Natural killer cell treated with Interleukin-12 subunit alpha and Interleukin-12 subunit beta and Interleukin-15 and Interleukin-18, amount 100 ng/mL, for 72 hours (primary cell): ENCODE measurements at places on chromosomes 1 and 21.

GRCh38 chr1:18157968-18158367 lies 50.4 kb downstream of the IGSF21 start:
- DNase-seq: no peak

DNA sequence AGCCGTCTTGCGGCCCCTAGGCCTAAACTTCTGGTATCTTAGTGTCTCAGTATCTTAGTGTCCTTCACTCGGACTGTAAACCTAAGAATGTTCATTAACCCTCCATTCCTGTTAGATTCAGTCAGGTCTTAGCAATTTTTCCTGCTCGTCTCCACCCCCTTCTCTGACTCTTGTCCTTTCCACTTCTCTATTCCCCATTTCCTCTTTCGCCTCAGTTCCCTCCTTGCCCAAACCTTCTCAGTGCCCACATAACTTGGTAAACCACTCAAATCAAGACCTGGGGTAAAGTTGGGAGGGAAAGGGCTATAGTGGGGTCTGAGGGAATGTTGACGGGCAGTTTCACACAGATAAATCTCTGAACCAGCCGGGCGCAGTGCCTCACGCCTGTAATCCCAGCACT lies 726 bp upstream of the FCER1G start:
- DNase-seq: peak; percentile 40

DNA sequence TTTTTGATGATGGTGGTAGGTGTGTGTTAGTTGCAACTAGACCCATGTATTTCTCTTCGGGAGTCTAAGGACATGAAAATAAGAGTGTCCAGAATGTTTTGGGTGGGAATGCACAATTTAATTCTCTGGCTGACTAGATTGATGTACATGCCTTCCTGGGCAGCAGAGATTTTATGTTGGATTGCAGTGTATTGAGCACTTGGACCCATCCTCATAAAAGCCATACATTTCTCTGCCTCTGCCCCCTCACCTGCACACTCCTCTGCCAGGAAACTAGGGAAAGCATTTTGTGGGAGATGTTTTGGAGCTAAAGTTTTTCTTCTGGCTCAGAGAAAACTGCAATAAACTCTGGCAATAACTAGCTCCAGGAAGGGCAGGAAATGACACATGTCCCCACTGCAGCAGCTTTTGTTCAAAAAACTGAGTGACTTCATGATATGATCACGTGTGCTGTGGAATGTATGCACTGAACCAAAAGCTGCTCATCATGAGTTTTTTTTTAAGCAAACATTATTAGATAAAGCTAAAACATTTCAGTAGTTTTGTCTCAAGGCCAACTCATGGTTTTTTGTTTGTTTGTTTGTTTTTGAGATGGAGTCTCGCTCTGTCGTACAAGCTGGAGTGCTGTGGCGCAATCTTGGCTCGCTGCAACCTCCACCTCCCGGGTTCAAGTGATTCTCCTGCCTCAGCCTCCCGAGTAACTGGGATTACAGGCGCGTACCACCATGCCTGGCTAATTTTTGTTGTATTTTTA lies 17.6 kb downstream of the RIT1 start:
- no peak for DNase-seq

- DNase-seq: no peak
These were observed 56.6 kb downstream of the ZNF281 start for GRCh38 chr1:200353232-200353631.

DNA sequence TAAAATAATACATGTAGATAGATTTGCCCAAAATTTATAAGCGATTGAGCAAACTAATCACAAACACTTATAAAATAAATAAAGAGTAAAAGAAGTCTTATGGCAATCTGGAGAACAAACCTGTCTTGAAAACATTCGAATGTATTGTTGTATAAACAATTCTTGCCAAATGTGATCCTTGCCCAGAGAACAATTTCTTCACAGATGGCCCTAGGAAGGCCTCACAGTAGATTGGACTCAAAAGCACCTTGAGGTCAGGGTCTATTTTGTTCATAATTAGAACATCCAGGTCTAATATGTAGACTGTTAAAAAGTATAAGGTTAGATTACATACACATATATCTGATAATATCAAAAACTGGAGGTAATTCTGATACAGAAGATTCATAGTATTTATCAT lies 202.4 kb downstream of the KCNT2 start:
- no peak for DNase-seq

DNA sequence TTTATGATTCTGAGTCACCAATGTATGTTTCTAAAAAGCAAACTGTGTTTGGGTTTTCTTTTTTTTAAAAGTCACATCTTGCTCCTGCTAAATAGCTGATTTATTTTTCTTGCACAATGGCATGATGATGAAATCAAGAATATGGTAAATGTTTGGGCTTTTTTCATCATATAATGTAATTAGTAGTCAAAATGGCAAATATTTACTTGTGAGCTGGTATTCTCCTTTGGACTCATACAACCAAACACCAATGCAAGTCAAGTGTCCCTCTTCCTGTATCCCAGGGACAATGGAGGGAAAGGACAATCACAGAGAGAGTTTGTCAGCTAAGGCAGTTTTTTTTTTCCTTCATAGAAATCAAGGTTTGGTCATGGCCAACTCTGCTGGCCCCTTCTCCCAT lies 94.6 kb upstream of the RALGPS2 start:
- DNase-seq: no peak

DNA sequence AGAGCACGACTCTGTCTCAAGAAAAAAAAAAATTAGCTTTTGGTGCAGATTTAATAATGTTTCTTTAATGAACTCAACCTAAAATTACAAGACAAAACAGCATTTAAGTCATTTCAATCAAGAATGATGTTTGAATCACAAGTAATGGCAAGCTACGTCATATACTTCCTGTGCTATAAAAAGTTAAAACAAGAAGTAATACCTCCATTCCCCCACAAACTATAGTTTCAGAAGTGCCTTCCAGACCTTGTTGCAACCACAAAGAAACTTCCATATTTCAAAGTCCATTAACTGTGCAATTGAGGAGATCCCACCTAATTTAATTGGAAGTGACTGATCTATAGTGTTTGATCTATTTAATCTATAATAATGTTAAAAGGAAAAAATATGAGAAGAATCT lies 15.1 kb downstream of the NRDC start:
- no peak for DNase-seq

DNA sequence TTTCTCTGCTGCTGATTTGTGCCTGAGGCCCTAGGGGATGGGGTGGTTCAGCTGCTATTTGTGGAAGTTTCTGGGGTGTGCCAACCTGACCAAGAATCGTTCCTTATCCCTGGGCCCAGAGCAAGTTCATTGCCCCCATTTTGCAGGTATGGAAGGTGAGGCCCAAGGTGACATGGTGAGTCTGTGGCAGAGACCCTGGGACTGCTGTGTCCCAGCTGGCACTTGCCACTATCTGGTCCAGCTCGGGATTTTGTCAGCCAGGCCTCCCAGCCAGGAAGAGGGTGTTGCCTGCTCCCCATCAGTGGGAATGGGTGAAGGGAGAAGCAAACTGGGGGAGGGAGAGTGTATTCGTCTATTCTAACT lies 18.9 kb upstream of the LRP8 start:
- no peak for DNase-seq

GRCh38 chr1:212285685-212286555 lies 710 bp downstream of the PPP2R5A start:
- DNase-seq: peak; percentile 78

- DNase-seq: no peak
These were observed 60.8 kb upstream of the CLDN14 start for GRCh38 chr21:36540700-36541099.

GRCh38 chr1:43705982-43706597 lies 1.2 kb upstream of the ST3GAL3 start:
- no peak for DNase-seq

- no peak for DNase-seq
These were observed 82.5 kb downstream of the DESI2 start for GRCh38 chr1:244735404-244735803.

DNA sequence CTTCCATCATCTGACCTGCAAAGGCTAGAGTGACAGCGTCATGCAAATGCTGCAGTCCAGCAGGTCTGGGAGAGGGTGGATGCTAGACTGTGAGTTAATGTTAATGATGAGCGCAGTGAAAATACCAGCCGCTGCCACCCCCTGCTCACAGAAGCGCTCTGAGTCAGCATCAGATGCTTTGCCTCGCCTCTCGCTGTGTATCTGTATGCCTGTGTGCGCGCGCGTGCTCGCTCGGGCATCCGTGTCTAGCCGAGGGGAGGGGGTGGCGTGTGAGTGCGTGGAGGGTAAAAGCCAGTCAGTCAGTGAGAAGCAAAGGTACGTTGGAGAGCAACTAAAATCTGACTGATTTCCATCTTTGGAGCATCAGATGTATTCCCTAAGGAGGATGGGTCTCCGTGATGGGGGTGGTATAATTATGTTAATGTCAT lies 858.7 kb downstream of the USP25 start:
- DNase-seq: no peak

DNA sequence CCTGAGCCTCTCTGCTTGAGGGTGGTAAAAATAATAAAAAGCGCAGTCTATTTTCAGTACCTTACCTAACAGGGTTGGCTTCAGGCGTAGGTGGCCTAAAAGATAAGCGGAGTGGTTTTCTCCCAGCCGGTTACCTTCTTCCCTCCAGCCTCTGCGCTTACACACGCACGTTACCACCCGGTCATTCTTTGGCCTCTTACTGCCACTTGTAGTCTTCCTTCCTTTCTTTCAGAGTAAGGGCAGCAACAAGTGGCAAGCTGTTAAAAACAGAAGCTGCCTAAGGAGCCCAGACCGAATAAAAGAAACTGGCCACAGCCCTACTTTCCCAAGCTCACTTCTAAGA lies 35.4 kb downstream of the CLCA1 start:
- no peak for DNase-seq

DNA sequence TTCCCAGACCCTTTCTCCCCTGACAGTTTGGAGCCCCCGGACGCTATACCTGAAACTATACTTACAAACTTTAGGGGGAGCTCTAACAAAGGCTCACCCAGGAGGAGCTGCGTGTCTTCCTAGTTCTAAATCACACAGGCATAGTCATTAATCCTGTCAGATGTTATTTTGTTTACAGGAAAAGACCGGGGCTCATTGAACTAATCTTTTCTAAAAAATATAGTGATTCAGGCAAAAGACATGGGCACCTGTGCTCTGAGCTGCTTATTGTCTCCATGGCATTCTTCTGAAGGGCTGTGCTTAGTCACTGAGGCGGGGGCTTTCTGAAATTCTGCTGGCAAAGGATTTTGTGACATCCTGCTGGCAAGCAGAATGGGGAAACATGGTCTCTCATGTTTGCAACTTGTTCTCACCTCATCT lies 1577.0 kb downstream of the NCAM2 start:
- DNase-seq: no peak

DNA sequence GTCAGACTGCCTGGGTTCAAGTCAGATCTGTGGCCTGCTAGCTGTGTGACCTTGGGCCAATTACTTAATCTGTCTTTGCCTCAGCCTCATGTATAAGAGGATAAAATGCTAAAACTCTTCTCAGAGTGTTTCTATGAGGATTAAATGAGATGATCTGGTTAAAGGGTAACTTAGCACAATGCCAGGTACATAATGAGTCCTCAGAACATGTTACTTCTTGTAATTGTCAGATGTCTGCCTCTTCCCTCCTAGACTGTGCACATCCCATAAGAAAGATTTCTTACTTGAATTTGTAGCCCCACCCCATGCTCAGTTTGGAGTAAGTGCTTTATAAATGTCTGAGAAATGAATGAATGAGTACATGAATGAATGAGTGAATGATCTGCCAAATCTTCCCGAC lies 34.6 kb upstream of the HIVEP3 start:
- no peak for DNase-seq

DNA sequence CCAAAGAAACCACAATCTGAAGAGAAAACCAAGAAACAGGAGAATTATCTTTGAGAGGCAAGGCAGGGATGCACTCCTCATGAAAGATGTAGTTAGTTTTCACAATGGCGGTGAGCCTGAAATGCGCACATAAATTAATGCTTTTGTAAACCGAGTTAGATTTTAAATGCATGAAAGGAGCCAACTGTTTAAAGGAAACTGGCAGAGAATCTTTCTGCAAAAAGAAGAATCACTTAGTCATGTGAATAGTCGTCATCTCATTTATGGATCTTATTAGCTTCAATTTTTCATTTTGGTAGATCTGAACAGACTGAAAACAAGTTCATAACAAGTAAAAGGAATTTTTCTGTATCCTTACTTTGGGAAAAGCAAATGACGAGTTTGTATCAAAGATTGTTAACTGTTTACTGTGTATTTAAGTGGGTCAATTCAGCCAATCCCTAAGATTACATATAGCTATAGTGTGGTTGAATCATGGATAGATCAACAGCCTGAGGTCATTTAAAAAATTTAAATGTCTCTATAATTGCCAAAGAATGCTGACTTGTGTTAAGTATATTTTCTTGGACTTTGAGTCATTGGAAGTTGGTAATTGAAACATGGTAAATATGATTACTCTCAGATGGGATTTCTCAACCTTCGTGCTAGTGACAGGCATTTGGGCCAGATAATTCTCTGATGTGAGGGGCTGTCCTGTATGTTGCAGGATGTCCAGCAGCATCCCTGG lies 226.6 kb upstream of the KAZN start:
- DNase-seq: no peak

GRCh38 chr1:22850681-22851080 lies 122.0 kb downstream of the LACTBL1 start:
- no peak for DNase-seq

- no peak for DNase-seq
These were observed 18.5 kb downstream of the MCM3AP start for GRCh38 chr21:46266946-46267345.

DNA sequence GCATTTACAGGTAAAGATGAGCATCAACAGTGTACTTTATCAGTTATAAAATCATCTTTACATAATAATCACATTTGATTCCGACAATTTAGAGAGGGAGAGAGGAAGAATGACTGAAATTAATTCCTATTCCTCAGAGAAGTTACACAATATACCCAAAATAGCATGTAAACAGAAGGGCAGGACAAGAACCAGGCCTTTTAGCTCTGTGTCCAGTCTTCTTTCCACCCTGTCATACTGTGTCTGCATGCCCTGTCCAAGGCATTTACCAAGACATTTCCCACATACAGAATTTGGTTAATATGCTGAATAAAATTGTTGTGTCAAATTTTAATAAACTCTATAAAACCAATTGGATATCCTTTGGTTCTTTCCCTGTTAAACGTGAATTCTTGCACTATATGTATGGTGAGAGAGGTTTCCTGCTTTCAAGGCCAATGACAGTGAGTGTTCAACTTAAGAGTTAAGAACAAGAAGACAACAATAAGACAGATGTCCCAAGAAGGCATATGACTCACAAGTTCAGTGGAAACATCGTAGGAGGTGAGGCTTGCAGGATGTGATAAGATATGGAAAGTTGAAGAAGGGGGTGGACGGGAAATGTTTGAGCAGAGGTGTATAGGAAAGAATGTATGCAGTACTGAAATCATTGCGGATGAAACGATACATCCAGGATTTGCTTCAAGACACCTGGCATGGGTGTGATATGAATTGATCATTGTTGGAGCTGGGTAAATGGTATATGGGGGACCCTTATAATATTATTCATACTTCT lies 20.8 kb downstream of the LRRC8B start:
- no peak for DNase-seq

- DNase-seq: no peak
These were observed 130.2 kb downstream of the ZMYM4 start for GRCh38 chr1:35398739-35399138.

DNA sequence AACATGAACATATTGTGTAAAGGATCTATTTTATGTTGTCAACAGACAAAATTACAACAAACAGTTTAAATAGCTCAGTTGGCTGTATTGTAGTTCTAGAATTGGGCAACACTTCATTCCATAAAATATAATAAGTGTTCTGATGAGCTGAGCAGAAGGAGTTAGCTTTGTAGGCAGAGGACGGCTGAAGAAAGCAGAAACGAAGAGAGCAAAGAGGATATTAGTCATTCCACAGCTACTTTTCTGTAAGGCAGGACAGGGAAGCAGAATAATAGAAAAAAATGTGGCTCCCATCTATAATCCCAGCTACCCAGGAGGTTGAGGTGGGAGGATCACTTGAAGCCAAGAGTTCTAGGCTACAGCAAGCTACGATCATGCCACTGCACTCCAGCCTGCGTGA lies 20.2 kb upstream of the IVNS1ABP start:
- DNase-seq: no peak
